ENCODE measurements at places on chromosomes 5 and 9.
A peak's percentile ranks its signal among the peaks of the same experiment; 100 is the strongest.

GRCh38 chr5:135569755-135570452 is 8.9 kb downstream of the CXCL14 start:
- DNase-seq: no peak

DNA sequence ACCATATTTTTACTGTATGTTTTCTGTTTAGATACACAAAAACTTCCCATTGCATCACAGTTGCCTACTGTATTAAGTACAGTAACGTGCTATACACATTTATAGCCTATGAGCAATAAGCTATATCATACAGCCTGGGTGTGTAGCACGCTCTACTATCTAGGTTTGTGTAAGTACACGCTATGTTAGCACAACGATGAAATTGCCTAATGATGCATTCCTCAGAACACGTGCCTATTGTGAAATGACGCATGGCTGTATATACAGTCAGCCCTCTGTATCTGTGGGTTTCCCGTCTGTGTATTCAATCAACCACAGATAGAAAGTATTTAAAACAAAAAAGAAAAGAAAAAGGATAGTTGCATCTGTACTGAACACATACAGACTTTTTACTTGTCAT is 64.2 kb downstream of the SGCD start:
- DNase-seq: no peak

DNA sequence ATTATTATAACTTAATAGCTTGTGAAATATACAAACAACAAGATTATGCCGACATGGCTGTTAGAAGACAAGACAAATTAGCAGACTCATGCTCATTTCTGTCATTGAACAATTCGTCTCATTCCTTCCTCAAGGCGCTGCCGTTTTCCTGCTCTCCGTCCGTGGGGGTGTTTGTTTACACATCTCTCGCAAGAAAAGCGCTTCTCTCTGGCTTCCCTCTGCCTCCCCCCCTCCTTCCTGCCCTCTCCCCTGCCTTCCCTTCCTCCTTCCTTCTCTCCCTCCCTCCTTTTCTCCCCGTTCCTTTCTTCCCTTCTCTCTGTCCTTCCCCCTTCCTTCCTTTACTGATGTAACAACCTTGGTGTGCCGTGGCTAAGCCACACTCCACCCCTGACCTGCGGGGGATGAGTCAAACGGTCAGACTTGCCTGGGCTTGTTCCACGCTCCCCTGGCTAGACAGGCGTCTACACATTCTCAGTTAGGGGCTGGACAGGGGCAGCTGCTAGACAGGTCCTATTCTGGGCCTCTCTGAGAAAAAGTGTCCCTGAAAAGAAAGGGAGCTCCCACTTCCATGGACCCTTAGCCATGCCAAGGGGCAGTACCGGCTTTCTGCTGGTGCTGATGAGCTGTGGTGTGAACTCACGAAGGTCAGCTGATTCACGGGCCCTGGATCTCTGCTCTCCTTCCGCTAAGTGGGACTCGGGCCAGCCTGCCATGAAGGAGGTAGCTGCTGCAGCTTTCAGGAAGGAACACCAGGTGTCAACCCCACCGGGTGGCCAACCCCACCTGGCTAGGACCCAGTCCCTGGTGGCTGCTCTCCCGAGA is 32.0 kb upstream of the SPTLC1 start:
- peak; percentile 82 for DNase-seq

- DNase-seq: no peak
Measured at GRCh38 chr9:73583576-73583975, 431.9 kb downstream of the ANXA1 start.

- DNase-seq: no peak
Measured at GRCh38 chr5:56561455-56561854, 253.9 kb upstream of the MAP3K1 start.

DNA sequence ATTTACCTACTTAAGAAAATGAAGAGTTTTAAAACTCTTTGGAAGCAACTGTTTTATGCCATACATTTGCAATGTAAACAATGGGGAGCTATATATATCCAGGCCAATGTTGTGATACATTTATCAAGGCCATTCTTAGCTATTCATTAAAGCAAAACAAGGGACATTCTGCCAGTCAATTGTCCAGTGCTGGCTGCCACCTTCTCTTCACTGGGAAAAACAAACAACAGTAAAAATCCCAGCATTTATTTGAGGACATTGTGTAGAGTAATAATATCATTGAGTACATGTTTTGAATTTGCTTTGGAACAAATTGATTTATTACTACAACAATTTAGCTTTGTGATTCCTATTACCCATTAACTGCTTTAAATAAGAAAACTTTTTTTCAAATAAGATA is 1107.4 kb downstream of the DTWD2 start:
- no peak for DNase-seq

Measured in T1000 (cell line).